ENCODE measurements at places on chromosomes 1 and 21.

GRCh38 chr1:66981679-66982078 lies 56.9 kb downstream of the MIER1 start:
- no peak for DNase-seq

DNA sequence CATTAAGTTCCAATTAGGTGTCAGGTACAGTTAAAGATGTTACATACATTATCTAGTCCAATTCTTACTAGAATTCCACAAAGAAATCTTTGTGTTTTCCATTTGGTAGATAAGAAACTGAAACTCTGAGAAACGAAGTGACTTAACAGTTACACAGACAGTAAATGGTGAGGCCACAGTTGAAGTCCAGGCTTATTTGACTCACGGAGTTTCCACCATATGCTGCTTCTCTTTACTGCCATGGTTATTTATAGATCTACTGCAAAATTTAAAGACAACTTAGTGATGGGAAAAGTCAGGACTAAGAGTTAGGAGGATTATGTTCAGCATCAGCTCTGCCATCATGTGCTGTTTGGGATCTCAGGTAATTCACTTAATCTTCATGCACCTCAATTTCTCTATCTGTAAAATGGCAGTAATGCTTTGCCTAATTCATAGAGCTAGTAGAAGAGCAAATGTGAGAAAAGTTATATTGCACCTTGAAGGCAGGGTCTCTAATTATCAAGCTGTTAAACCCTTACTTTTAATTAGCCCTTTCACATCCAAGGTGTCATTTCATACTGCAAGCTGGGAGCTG lies 26.2 kb upstream of the SAMSN1 start:
- no peak for DNase-seq

GRCh38 chr1:60160141-60160540 lies 86.6 kb upstream of the C1orf87 start:
- no peak for DNase-seq

- DNase-seq = no peak
Observed at GRCh38 chr1:25197235-25197975, 34.9 kb downstream of the SYF2 start.

DNA sequence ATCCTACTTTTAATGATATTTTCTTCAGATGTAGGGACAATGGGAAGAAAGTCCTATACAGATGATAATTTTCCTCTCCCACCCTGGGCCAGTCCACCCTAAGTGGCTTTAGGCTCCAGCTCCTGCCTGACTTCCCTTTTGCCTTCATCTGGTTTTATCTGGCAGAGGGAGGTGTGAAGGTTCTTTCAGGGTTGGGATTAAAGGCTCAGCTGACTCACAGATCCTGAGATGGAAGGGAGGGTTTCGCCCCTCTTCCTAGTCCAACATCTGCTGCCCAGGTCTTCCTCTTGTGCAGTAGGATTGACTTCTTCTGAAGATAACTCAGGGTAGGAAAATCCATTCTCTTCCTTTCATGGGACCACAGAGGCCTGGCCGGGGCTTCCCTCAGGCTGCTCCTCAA lies 362.4 kb upstream of the KAZN start:
- DNase-seq = no peak

GRCh38 chr21:41863439-41863740 lies 15.8 kb downstream of the PRDM15 start:
- DNase-seq = no peak

- no peak for DNase-seq
Observed at GRCh38 chr1:206557636-206558473, 50.5 kb downstream of the RASSF5 start.

DNA sequence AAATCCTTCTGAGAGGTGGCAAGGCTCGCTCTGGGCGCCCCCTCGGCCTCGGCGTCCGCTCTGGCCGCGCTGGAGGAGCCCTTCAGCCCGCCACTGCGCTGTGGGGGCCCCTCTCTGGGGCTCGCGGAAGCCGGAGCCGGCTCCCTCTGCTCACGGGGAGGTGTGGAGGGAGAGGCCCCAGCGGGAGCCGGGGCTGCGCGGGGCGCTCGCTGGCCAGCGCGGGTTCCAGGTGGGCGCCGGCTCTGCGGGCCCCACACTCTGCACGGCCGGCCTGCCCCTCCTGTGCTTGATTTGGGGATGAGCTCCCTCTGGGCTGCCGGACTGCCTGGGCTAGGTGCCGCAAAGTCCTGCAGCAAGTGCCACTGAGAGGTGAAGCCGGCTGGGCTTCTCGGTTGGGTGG lies 1260.7 kb upstream of the PRMT6 start:
- DNase-seq = no peak

DNA sequence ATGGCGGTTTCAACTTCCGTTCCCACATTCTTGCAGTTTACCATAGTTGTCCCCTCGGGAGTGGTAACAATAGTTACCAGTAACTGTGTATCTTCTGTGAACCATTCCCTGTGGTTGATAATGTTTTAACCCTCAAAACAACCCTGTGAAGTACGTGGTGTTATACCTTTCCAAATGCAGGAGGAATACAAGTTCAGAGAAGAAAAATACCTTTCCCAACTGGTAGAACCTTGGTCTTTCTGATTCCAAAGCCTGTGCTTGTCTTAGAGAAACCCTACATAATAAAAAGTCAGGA lies 789 bp downstream of the BTF3L4 start:
- no peak for DNase-seq

GRCh38 chr1:22064751-22065402 lies 12.4 kb downstream of the CDC42 start:
- peak; percentile 59 for DNase-seq

GRCh38 chr21:45161038-45161945 lies 86.9 kb downstream of the ADARB1 start:
- no peak for DNase-seq

DNA sequence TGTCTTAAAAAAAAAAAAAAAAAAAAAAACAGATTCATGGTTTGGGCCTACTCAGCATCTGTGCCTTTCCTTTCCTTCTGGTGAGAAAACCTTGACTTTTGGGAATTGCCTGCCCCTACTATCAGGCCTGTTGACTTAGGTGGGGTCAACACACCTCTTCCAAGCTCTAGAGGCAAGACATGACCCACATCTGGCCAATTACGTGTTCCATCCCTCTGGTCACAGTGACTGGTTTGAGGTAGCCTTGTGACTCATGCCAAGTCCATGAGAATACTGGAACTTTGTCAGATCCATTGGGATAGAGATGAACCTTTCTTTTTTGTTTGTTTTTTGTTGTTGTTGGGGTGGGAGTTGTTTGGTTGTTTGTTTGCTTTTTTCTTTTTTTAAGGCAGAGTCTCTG lies 37.3 kb upstream of the KHDRBS1 start:
- DNase-seq = no peak

DNA sequence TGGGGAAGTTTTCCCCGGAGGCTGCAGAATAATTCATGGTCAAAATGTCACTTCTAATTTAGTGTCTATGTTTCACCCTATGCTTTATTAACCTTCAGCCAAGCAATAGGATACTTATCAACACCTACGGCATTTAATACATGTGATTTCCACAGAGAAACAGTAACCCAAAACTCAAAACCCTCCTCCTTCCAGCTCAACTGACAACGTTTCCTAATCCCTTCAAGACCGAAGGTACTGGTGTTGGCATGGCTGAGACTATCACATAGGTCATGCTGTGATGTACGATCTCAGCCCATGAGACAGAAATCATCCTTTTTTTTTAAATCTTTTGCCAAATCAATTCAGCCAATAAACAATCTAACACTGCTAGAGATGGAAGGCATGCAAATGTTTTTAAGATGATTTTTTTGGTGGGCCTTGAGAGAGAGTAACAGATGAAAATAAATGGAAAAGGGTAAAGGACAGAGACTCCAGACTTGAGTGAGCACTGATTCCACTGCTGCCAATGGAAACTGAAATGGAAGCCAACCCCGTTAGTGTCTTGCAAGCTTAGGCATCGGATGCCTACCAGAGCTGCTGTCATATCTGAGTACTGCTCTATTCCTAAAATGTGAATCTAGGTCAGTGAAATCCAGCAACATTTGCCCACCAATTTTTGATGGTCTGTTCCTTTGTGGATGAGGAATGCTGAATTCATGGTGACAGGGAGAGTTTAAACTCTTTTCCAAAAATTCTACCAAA lies 63.4 kb upstream of the BCL10 start:
- DNase-seq = no peak

DNA sequence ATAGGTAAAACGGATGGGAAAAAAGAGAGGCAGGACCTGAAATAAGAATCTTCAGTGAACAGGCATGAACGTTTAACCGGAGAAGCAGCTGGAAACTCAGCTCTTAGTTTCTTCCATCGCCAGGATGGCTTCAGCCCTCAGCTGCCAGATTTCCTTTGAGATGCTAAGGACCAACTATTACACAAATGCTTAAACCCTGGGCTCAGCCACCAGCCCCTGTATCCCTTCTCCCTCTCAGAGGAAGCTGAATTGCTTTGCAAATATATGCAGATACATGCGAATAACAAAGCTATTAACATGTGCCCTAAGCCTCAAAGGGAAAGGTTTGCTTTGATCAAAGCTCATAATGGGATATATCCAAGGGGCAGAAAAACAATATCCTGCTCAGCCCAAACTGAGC lies 515.1 kb downstream of the OMA1 start:
- DNase-seq = peak; percentile 36

Data from HAP-1 (cell line).